Mesothelial cell of epicardium (in vitro differentiated cells): ENCODE measurements at places on chromosomes 11 and 22. TPM values are rescaled to one million over a fixed set of nuclear protein-coding genes. Genes with fewer than 3 reads are reported as not detected.

CPT1B gene
- 109 to 112 TPM (median 111 TPM) in 3 replicates for total RNA-seq

CRYBA4 gene
- total RNA-seq = not detected in 3 replicates

DEUP1 gene
- total RNA-seq = 0.66 to 1.2 TPM (median 1.2 TPM) in 3 replicates

OR51A7 gene
- total RNA-seq = not detected in 3 replicates

CRACR2B gene
- 9.9 to 10.6 TPM (median 10.0 TPM) in 3 replicates for total RNA-seq

TMEM45B gene
- 0.69 to 0.81 TPM (median 0.80 TPM) in 3 replicates for total RNA-seq

CCDC89 gene
- 1.3 to 2.7 TPM (median 1.5 TPM) in 3 replicates for total RNA-seq

DNA sequence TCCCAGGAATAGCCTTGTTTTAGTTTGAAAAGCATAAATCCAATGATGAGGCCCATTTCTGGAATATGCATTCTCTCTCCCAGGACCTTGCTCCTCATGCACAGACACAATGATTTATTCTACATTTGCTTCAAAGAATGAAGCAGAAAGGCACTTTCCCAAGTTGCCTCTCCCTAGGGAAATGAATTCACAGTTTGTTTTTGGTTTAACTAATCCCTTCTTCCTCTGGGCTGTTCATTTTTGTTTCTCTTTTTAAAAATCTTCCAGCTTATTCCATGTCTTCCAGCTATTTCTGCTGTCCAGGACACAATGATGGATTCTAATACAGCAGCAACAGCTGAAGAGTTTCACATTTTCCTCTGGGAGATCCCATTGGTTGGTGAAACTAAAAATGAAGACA, 1529.2 kb upstream of the TENM4 start:
- no peak for DNase-seq

DNA sequence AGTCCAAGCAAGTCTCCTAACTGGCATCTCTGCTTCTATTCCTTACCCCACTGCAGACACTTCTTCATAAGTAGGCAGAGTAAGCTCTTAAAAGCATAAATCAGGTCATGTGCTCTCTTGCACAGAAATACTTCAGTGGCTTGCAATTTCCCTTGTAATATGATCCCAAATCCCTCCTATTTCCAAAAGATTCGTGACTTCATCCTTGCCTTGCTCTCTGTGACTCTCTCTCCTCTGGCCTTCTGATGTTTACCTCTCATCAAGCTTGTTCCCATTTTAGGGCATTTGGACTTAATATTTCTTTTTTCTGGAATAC, 37.4 kb upstream of the NCR3LG1 start:
- no peak for DNase-seq

GRCh38 chr11:19419808-19420207, 179.1 kb upstream of the E2F8 start:
- no peak for DNase-seq

GRCh38 chr11:82754410-82754809, 20.7 kb upstream of the FAM181B start:
- no peak for DNase-seq

- DNase-seq = no peak
Observed at GRCh38 chr22:38030311-38031133, 26.7 kb upstream of the PICK1 start.

DNA sequence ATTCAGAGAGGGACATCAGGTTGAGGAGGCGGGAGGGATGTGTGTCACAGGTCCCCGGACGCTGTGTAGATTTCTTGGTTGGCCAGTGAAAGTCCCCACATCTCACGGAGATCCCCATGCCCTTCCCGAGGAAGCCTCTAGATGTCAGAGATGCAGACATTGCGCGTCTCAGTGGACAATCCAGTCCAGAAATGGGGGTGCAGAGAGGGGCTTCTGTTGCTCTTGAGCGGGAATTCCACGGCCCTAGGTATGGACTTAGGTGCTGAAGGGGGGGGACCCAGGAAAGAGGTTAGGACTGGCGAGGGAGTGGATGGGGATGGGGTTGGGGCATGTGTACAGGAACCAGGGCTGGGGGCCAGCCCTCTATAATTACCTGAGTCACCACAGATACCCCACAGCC, 7.0 kb downstream of the THY1 start:
- DNase-seq = no peak

DNA sequence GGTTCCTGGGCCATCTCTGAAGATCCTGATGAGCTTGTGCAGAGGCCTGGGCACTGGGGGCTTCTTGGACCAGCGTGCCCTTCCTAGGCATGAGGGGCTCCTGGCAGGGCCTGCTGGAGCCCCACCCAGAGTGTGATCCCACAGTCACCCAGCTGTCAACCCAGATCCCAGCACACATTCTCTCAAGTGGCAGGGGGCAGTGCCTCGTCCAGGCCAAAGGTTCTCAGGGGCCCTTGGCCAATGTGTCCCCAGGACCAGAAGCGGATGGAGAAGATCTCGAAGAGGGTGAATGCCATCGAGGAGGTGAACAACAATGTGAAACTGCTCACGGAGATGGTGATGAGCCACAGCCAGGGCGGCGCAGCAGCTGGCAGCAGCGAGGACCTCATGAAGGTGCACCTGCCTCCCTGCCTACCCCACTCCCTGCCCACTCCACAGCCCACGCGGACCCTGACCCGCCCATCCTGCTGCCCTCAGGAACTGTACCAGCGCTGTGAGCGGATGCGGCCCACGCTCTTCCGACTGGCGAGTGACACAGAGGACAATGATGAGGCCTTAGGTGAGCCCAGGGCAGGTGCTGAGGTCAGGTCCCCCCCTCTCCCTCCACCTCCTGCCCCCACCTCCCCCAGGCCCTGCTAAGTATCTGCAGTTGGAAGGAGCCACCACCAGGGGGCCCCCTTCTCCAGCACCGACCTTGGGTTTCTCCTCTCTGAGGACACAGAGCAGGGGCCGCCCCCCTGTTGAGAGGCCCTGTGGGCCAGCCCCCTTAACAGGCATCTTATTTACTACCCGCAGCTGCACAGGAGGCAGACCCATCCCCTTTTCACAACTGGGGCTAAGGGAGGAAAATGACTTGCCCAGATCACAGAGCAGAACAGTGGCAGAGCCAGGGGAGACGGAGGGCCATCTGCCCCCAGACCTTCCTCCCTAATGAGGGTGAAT, 14.7 kb downstream of the GGA1 start:
- DNase-seq = no peak

DNA sequence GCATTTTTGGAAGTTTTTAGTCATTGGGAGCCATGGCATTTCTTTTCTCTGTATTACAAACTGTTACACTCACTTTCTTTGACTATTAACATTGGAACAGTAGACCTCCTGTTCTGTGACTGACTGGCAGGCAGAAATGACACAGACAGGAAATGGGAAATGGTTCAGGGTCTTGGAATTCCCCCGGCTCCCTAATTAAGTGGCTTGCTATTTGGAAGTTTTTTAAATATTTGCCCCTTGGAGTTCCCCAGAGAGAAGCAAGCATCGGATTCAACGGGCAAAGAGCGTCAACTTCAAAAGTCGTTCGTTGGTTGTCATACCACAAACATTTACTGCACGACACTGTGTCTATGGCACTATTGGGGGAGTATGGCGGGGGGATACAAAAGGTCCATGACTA, 1.1 kb upstream of the BIRC2 start:
- no peak for DNase-seq

- DNase-seq = no peak
Observed at GRCh38 chr22:37563153-37564081, 3.1 kb downstream of the CDC42EP1 start.

- no peak for DNase-seq
Observed at GRCh38 chr11:75793966-75794365, 21.0 kb upstream of the UVRAG start.

GRCh38 chr11:1835671-1836010, 851 bp downstream of the SYT8 start:
- DNase-seq = no peak

- no peak for DNase-seq
Observed at GRCh38 chr11:72519220-72519881, 85.0 kb upstream of the CLPB start.

GRCh38 chr11:10355257-10355661, 50.4 kb downstream of the ADM start:
- DNase-seq = no peak

- no peak for DNase-seq
Observed at GRCh38 chr11:10727146-10727851, 23.7 kb upstream of the CTR9 start.

DNA sequence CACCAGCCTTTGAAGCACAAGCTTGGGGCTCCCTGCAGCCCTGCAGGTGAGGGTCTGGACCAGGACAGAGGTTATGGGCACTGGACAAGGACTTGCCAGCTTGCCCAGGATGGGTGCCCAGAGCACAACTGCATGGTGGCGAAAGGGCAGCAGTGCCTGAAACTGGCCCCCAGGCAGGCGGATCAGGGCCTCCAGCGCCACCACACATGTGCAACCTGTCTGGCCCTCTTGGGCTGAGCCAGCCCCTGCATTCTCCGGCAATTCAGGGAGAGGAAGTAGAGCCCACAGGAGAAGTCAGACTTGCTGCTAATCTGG, 18.8 kb downstream of the MB start:
- no peak for DNase-seq

DNA sequence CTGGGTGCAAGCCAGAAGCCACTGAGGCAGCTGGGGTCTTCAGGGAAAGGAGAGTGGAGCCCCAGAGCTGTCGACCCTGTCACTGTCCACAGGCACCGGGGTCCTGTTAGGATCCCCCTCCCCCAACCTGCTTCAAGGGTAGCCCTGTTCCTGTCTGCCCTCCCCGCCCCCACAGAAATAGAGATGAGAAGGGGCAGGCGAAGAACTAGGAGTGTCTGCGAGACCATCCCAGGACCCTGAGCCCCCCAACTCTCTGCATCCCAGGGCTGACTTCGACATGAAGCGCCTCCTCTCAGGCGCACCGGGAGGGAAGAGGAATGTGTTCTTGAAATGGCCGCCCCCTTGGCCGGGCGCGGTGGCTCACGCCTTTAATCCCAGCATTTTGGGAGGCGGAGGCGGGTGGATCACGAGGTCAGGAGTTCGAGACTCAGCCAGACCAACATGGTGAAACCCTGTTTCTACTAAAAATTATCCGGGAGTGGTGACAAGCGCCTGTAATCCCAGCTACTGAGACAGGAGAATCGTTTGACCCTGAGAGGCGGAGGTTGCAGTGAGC, 607 bp upstream of the ZNF70 start:
- no peak for DNase-seq

- DNase-seq = no peak
Observed at GRCh38 chr11:46015941-46016340, 93.5 kb downstream of the LARGE2 start.
